ENCODE measurements at places on chromosomes 16 and 17.

GRCh38 chr17:39101091-39101490 is 50.3 kb downstream of the PLXDC1 start:
- no peak for DNase-seq

DNA sequence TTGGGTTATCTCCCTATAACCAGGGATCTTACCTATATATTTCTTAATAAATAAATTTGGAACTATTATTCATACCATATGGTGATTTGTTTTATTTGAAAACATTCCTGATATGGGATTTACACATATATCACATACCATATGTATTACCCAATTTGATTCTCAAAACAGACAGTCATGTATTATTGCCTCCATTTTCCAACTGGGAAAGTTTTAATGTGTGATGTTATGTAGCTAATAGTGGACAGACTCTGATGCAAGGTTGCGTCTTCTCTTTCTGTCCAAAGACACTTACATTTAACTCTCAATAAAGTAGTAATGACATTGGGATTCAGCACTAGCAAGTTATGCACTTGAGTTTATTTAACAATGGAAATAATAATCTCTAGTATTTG is 1.1 kb downstream of the KRTAP9-9 start:
- DNase-seq, result no peak

GRCh38 chr16:600781-601180 is 10.9 kb downstream of the RAB40C start:
- DNase-seq, result no peak

DNA sequence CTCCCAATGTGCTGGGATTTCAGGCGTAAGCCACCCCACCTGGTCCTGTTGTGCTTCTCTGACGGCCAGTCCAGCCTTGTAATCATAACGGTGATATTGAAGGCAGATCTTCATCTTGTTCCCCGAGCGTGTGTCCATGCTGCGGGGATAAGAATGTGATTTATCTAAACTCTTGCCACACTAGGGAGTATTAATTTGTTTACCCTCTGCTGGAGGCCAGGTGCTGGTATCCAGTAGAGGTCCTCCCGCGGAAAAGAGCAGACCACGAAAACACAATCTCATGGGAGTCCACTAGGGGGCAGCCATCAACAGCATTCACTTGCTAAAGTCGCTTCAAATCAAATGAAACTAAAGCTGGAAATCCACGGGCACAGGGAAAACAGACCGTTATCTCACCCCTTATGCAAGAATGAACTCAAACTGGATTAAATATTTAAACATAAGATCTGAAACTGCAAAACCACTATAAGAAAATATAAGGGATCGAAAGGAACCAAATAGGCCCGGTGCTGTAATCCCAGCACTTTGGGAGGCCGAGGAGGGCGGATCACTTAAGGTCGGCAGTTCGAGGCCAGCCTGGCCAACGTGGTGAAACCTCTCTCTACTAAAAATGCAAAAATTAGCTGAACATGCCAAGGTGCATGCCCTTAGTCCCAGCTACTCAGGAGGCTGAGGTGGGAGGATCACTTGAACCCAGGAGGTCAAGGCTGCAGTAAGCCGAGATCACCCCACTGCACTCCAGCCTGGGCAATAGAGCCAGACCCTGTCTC is 22.3 kb upstream of the RBBP6 start:
- peak; percentile 50 for DNase-seq

GRCh38 chr16:71631776-71632175 is 5.8 kb downstream of the MARVELD3 start:
- no peak for DNase-seq

DNA sequence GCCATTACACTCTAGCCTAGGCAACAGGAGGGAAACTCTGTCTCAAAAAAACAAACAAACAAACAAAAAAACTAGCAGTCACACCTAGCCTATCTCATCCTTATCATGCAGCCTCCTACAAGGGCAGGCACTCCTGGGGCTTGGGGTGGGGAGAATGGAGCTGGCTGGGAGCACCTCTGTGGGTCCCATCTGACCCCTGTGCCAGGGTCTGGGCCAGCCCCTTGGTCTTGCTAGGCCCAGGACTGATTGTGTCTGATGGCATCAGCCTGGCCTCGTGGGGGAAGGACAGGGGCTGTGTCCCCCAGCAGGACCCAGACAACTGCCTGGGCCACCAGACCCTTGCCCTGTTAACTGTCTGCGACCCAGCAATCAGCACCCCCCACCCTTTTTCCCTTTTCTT is 49.8 kb downstream of the SREBF1 start:
- no peak for DNase-seq
